ENCODE measurements at places on chromosomes 6 and 20. TPM values are rescaled to one million over a fixed set of nuclear protein-coding genes. Genes with fewer than 3 reads are reported as not detected.

Gene WFDC5
- 2.4 TPM for polyA plus RNA-seq

- DNase-seq, result no peak
These were observed 29.2 kb downstream of the BPIFB4 start for GRCh38 chr20:33108661-33109060.

Gene INSM1
- polyA plus RNA-seq, result not detected

- no peak for DNase-seq
These were observed 107.9 kb upstream of the CARMIL1 start for GRCh38 chr6:25171301-25171700.

- no peak for DNase-seq
These were observed 9.5 kb upstream of the SLC17A3 start for GRCh38 chr6:25883536-25883935.

Gene EEF1A2
- polyA plus RNA-seq, result 0.31 TPM

DNA sequence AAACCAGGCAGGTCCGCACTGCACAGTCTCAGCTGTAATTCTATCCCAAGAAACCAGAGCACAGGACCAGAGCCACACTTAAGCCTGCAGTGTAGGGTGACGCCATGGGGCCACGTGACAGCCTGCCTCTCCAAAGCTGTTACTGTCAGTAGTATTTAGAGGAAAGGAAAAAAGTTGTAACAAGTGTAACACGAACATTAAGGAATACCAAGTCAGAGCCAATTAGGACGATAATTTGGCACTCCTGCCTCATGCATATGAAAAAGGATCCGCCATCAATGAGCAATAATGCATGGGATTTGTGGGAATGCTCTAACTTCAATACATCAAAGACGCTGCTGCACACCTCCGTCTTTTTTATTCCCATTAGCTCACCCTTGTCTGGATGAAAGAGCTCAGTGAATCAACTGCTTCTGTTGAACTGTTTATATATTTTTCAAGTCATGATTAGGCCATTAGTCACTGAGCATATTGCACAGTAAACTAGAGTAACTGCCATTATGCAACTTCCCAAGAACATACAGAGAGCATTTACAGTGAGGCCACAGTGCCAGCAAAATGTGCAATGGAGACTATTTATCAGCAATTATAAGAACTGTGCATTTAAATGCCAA lies 79.9 kb downstream of the ATXN1 start:
- peak; percentile 71 for DNase-seq

Gene TBC1D22B
- polyA plus RNA-seq, result 5.9 TPM

GRCh38 chr20:58851221-58851968 lies 693 bp upstream of the GNAS-AS1 start:
- no peak for DNase-seq

GRCh38 chr6:26485112-26485780 lies 14.9 kb upstream of the BTN1A1 start:
- DNase-seq, result no peak

DNA sequence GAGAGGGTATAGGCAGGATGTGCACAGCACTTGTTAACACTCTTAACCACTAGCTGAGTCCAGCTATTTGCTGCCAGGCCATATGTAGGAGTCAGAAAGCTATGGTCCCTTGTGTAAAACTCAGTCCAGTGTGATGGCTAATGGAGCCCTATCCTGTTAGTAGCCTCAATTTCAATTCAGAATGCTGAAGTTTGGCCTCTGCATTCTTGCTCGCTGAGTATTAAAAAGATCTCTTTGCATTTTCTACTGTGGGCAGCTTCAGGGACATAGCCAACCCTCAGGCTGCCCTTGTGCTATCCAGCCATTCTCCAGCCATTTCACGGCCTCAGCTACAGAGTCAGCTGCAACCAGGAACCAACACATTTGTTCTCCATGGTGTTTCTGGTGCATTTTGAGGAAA lies 92.5 kb downstream of the SPTLC3 start:
- DNase-seq, result no peak

- no peak for DNase-seq
These were observed 18.6 kb downstream of the UCKL1 start for GRCh38 chr20:63937596-63937995.

DNA sequence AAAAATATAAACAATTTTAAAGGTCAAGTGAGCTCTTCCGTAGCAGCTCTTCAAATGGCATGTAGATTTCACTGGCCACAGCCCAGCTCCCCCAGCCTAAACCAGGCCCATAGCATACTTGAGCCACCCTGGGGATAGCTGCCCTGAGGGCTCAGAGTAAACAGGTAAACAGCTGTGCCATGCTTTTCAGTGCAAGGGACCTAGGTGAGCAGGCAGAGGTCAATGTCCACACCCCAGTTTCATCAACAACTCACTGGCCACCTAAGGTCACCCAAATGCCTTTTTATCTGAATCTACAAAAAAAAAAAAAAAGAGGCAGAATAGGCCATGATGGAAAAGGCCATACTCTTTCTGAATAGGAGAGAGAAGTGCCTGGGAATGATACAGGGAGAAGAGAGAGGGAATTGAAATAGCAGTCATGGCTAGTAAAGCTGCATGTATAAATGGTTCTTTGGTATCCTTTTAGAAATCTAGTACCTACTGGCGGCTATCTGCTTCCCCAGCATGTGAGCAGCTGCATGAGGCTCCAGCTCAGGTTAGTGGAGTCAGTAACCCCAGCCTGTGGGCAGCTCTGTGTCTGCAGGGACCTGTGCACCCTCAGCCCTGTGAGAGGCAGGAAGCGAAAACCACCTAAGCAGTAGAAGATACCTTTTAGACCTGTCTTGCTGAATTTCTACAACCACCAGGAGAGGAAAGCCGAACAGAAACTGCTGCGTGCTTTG lies 77.0 kb downstream of the FOXA2 start:
- DNase-seq, result no peak

DNA sequence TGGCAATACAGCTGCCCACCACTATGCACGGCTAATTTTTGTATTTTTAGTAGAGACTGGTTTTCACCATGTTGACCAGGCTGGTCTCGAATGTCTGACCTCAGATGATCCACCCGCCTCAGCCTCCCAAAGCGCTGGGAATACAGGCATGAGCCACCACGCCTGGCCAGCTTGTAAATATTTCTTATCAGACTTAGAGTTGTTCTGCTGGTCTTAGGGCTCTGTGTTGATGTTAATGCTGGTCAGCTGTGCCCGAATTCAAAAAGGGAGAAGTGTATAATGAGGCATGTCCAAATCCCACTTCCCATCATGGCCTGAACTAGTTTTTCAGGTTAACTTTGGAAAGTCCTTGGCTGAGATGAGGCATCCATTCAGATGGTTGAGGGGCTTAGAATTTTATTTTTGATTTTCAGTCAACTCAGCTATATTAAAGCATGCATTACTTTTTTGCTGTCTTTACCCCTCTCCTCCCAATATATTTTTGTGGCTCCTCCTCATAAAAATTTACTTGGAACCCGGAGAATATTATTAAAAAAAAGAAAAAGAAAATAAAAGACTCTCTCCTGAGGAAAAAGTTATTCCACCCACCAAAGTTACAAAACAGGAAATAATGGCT lies 47.7 kb downstream of the ADAT2 start:
- no peak for DNase-seq

GRCh38 chr20:48295445-48295903 lies 510.2 kb upstream of the SULF2 start:
- DNase-seq, result no peak

- no peak for DNase-seq
These were observed 458 bp upstream of the ARMC12 start for GRCh38 chr6:35736253-35736894.

DNA sequence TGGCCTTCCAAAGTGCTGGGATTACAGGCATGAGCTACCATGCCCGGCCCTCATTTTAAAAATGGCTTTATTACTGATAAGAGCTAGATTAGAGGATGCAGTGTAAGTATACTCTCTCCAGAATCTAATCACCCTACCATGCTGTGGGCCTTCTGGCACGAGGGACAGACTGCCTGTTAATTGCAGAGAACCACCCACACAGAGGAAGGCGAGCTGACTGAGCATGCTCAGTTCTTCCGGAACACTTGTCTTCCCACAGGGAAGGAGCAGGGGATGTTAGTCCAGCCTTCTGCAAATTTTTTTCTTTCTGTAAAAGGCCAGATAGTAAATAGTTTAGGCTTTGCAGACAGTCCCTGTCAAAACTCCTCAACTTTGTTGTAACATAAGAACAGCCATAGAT lies 48.9 kb downstream of the ALDH5A1 start:
- no peak for DNase-seq

GRCh38 chr6:34235307-34236130 lies 1.2 kb upstream of the HMGA1 start:
- no peak for DNase-seq

Gene HFE
- 18.4 TPM for polyA plus RNA-seq

DNA sequence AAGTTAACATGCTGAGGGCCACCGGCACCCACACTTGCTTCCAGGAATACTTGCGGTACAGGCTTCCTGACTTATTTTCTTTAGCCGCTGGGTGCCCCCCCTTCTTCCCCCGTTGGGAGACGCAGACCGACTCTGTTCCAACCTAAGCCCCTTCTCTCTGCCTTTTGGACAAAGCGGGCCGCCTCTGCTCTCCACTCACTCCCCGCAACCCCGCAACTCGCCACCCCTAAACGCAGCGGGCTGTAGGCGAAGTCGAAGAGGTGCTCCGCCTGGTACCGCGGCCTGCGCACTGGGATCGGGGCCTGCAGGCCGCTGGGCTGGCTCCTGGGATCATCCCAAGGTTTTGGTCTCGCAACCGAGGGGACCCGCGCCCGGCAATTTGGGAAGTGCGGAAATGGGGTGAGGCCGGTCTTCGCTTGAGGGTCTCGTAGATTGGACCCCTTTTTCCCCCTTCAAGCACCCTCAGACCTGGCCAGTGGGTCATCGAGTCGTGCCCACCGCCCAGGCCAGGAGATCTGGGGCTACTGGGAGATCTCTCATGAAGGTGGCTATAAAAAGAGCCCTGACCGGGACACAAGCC lies 4.7 kb upstream of the FOXF2 start:
- no peak for DNase-seq

DNA sequence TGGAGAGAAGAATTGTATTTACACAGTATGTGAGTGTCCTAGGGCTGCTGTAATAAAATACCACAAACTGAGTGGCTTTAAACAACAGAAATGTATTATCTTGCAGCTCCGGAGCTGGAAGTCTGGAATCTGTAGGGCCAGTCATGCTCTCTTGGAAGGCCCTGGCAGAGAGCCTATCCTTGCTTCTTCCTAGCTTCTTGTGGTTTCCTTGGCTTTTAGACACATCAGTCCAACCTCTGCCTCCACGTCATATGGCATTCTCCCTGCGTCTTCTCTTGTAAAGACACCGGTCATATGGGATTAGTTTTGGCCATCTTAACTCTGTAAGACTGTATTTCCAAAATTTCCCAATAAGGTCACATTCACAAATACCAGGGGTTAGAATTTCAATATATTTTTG lies 10.8 kb downstream of the FNDC1 start:
- no peak for DNase-seq

Gene ZDHHC14
- polyA plus RNA-seq, result 4.9 TPM

- peak; percentile 49 for DNase-seq
These were observed 53.7 kb downstream of the BMP7 start for GRCh38 chr20:57212534-57213276.

GRCh38 chr20:50020288-50020687 lies 37.5 kb downstream of the SNAI1 start:
- no peak for DNase-seq

DNA sequence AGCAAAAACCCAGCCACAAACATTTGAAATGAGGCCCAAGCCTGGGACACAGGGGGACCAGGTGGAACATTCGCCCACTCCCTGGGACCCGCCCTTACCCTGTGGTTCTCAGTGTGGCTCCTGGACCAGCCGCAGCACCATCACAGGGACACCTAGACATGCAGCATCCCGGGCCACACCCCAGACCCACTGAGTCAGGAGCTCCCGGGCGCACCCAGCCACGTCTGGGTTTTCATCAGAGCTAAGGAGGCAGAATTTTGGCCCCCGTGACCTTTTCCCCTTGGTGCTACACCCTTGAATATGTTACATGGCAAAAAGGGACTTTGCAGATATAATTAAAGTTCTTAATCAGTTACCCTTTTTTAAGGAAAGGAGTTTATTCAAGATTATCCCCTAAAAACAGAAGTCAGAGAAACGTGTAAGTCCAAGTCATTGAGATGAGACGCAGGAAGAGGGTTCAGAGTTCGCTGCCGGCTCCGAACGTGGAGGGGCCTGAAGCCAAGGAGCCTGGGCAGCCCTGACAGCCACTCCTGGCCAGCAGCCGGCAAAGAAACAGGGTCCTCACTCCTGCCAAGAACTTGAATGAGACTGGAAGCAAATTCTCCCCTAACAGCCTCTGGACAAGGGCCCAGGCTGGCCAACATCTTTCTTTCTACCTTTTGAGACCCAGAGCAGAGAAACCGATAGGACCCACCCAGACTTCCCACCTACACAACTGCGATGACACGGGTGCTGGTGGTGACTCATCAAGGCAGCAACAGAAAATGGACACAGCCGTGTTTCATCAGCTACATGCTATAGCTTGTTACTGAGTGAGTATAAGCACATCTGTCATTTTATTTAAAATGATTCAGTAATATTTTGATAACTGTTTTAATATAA lies 25.3 kb downstream of the BFSP1 start:
- peak; percentile 82 for DNase-seq

DNA sequence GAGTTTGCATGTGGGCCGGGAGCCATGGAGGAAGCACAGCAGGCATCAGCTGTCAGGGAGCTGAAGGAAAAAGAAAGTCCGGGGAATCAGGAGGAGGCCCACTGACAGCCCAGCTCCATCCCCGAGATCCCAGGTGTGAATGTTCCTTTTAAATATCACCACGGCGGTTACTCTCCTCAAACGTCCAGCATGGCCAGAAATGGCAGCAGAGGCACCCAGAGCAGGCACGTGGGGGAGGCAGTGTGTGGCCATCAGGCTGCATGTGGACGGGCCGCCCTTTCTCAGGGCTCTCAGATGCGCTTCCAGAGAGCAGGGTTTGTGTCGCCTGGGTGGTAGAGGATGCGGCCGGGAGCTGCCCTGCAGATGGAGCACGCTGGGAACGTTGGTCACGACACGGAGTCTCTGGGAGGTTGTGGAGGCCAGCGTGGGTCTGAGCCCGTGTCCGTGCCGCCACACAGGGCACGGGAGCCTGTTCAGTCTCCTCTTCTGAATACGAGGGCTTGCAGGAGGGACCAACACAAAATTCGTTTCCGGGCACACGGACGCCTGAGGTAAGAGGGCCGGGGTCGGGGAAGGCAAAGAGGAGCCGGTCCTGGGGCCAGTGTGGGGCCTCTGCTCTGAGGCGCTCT lies 45.3 kb upstream of the DACT2 start:
- DNase-seq, result no peak
